Left forelimb (tissue), 1 donor: ENCODE measurements at places on chromosomes 5 and 9.

DNA sequence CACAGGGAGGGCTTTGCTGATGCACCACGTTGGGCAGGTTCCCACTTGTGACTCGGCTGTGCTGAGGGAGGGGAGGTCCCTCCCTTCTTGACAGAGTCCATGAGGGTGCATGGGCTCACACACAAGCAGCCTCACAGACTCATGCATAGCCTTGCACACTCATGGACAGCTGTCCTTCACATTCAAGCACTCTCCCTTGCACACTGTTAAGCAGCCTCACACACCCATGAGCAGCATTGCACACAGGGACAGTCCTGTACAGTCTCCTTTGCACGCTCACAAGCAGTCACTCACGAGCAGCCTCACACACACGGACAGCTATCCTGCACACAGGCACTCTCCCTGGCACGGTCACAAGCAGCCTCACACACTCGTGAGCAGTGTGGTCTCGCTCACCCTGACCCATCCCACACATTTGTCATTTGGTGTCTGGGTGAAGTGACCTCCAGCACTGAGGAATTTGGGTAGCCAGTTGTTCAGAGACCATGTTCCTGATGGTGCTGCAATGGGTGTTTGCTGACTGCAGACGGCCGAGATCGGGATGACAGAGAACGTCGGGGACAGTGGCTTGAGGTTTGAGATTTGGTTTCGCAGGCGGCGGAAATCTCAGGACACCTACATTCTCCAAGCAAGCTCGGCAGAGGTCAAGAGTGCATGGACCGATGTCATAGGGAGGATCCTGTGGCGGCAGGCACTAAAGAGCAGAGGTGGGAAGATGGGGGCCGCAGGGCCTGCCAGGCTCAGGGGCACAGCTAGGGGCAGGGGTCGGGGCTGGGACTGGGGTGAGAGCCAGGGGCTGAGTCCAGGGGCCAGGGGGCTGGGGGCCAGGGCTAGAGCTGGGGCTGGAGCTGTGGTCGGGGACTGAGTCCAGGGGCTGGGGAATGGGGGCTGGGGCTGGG is 17.7 kb upstream of the LRRC14B start:
- no peak for DNase-seq

GRCh38 chr9:35734096-35734495 is 1.6 kb downstream of the CREB3 start:
- DNase-seq = no peak

DNA sequence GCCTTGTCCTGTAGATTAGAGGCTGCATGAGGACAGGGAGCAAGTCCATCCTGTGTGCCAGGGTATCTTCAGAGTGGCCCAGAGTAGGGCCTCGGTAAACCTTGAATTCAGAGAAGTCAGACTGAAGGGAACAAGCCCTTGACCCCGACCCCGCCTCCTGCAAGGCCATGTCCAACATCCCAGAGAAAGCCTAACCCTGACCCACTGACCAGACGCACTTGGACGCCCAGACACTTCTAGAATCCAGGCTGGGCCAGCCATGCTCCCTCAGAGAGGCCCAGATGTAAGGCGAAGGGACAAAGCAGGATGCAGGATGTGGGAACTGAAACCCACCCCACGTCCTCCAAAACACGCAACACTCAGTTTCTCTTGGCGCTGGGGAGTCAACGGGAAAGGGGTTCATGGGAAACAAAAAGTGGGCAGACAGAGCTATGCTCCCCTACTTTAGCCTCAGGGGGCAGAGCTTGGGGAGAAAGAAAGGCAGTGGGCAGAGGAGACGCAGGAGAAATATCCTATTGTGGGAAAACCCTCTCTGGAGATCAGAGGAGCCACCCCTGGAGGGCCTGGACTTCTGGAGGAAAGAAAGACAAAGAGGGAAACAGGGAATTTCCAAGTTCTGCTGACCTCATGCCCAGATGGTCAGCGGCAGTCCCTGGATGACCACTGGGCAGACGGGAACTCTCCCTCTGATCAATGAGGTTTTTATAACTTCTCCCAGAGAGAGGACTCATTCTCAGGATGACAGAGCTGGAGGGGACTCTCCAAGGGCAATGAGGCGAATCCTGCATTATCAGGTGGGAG is 13.0 kb downstream of the TNIP1 start:
- DNase-seq = no peak

DNA sequence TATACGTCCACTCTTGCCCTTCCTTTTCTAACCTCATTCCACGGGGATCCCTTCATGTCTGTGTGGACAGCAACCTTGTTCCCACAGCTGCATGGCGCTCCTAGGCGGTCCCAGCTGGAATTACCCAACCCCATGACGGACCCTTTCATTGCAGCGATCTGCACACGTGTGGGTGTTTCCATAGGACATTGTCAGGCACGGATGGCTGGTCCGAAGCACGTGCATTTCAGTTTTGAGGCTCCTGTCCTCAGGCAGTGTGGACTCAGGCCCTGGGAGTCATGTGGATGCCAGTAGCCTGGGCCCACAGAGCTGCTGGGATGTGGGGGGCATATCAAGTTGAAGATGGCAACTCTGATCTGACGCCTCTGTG is 15.0 kb downstream of the CARD19 start:
- peak; percentile 51 for DNase-seq

GRCh38 chr5:17620627-17621026 is 10.4 kb downstream of the TAF11L12 start:
- DNase-seq = no peak

DNA sequence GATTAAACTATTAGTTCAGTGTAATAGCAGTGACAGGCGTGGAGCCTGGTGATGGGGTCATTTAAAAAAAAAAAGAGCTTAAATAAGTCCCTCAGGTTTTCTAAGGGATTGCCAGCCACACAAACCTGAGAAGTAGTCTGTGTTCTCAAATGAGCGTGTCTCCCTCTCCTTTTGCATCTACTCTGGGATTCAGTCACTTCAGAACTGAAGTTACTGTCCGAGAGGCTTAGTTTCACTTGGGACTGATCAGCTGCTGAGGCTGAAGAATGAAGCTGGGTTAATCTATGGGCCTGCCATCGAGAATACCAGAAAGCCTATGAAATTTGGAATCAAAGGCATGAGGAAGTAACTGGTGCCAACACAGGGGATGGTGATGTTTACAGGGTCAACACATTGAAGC is 310.1 kb downstream of the ADAMTS6 start:
- no peak for DNase-seq
